ENCODE measurements at places on chromosomes 1 and 21.
A peak's percentile ranks its signal among the peaks of the same experiment; 100 is the strongest.

- DNase-seq = no peak
Observed at GRCh38 chr21:45103971-45104520, 29.7 kb downstream of the ADARB1 start.

DNA sequence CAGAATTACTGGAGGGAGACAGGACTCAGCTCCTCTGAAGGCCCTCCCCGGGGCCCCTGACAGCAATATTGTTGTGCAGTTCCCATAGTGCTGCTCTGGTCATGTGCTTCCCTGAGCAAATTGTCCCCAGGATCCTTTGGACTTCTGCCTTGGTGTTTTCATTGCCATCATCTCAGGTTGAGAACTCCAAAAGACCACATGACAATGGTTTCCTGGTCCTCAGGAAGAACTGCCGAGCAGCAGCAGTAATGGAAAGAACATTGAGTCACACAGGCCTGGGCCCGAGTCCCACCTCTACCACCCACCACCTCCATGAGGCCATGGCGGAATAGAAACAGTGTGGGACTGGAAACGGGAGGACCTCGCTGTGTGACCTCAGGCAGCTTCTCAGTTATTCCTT, 6.3 kb upstream of the CTTNBP2NL start:
- no peak for DNase-seq

- no peak for DNase-seq
Observed at GRCh38 chr1:111789142-111789541, 33.4 kb downstream of the DDX20 start.

- no peak for DNase-seq
Observed at GRCh38 chr1:218942431-218942830, 231.2 kb upstream of the LYPLAL1 start.

- DNase-seq = no peak
Observed at GRCh38 chr1:171913385-171913784, 72.1 kb downstream of the DNM3 start.

GRCh38 chr21:37849506-37850102, 66.7 kb downstream of the KCNJ6 start:
- DNase-seq = peak; percentile 10

DNA sequence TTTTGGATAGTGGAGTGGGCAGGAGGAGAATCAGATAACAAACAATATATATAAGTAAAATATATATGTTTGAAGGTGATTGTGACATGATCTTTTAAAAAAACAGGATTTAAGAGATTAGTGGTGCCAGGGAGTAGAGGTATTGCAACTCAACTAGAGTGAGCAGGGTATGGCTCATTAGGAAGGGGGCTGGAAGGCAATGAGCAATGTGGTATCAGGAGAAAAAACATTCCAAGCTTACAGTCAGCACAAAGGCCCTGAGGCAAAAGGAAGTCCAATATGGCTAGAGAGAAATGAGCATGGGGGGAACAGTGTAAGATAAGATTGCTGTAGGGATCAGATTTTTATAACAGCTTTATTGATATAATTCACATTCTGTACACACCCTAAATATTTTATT, 5.3 kb upstream of the GADD45A start:
- no peak for DNase-seq

Measured in fibroblast of the conjunctiva (primary cell).